ENCODE measurements at places on chromosomes 12 and 14. TPM values are rescaled to one million over a fixed set of nuclear protein-coding genes. Genes with fewer than 3 reads are reported as not detected.

Gene KLRF1
- total RNA-seq = not detected

Gene CACNA2D4
- not detected for total RNA-seq

Gene ZC3H14
- 45.7 TPM for total RNA-seq

Gene RAD9B
- 0.29 TPM for total RNA-seq

Gene ANKRD9
- total RNA-seq = 47.6 TPM

Gene ZDHHC22
- not detected for total RNA-seq

Gene RNF31
- total RNA-seq = 77.5 TPM

Gene CELA1
- not detected for total RNA-seq

Gene SPIC
- not detected for total RNA-seq

Gene KITLG
- 86.0 TPM for total RNA-seq

Gene KCNMB4
- total RNA-seq = 2.2 TPM

Gene TWF1
- total RNA-seq = 90.3 TPM

Gene ADCY6
- 48.5 TPM for total RNA-seq

Gene C12orf54
- not detected for total RNA-seq

Gene KRT85
- total RNA-seq = not detected
